ENCODE measurements at places on chromosomes 13 and 19.

- no peak for DNase-seq
Measured at GRCh38 chr19:54138489-54139256, 1.1 kb downstream of the CNOT3 start.

- no peak for DNase-seq
Measured at GRCh38 chr13:110301606-110302553, 5.1 kb downstream of the COL4A1 start.

DNA sequence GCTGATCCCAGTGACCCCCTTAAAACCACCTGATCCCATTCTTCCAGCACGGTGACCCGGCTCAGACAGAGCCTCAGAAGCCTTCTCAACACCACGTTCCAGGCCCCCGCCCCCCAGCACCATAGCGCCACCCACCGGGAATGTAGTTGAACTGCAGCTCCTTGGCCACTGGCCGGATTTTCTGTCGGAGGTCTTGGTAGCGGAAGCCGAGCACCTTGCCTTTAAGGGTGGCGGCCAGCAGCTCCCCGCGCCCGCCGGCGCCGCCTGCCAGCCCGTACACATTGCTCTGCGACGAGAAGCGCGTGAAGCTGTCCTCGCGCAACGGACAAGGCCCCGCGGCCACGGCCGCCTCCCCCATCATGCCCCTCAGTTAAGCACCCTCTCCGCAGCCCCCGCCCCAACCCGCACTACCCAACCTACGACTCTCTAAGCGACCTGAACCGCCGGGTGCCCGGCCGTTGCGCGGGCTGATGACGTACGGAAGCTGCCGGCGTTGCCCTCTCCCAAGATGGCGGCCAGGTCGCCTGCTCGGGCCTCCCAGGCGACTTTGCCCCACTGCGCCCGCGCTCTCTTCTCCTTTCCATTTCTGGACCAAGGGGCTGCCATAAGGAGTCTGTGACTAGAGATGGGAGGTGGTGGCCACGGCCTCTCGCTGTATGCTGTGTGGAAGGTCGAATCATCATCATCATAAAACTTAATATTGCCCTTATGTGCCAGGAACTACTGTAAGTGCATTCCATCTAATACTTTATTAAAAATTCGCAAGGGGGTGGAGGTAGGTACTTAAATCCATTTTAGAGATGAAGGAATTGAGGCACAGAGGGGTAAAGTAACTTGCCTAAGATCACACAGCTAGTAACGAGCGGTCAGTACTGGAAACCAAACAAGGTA lies at the start of gene KPTN:
KPTN (minus strand) TSS at position 420 of the 891 bp plus-strand sequence; CDS start at position 361, 59 bp downstream.
- DNase-seq = peak; percentile 97

DNA sequence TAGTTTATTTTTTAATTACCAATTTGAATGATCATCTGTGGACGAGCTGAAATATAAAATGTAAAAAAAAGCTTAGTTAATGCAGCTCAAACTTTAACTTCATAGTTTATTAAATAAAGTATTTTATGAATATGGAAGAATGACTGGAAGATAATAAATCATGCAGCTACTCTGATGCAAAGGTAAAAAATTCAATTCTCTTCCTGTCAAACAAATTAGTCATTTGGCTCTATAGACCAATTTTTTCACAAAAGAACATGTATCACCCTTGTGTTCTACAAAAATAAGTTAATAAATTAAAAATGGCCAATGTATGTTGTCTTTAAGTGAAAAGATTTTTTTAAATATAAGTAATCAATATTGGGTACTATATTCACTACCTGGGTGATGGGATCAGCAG lies 26.2 kb downstream of the EXOSC8 start:
- no peak for DNase-seq

DNA sequence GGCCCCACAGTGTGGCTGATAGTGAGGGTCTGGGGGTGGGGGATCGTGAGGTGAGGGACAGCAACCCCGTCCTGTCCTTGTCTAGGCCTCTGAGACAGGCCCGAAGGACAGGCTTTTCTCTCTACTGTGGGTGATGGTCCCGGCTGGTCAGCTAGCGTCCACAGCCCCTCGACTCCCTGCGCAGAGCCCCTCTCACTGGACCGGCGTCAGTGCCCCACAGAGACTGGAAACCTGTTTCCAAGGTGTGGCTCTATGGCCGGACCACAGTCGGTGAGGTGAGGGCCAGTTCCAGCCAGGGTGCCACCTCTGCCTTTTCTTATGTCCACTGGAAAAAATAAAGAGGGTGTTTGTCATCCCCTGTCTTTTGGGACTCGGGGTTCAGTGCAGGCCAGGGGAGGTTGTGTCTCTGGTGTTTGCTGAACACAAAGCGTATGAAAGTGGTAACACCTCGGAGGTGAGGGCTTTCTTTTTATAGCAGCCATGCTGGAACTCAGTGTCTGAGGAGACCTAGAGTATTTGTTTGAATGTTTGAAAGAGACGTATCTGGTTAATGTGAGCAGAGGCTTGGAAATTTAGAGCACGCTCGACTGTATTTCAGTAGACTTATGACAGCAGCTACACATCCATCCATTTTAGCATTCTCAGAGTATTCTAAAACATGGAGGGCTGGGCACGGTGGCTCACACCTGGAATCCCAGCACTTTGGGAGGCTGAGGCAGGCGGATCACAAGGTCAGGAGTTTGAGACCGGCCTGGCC lies 22.8 kb downstream of the ATP11A start:
- no peak for DNase-seq

DNA sequence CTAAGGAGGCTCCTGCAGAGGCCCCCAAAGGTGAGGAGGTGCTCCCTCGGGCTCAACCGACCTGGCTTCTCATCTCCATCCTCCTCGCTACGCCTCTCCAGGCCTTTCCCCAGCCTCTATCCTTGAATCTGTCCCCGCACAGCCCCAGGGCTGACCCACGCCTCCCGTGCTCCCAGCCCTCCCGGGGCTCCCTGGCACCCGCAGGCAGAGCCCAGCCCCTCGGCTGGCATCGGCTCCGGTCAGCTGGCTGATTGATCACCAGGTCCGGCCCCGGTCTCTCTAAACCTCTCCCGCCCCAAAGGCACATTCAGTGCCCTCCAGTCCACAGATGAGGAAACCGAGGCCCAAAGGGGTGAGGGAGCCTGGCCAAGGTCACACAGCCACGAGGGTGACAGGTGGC lies 2.5 kb downstream of the MYBPC2 start:
- no peak for DNase-seq
